PC-9 (cell line): ENCODE measurements at places on chromosomes 7 and 10. TPM values are rescaled to one million over a fixed set of nuclear protein-coding genes. Genes with fewer than 3 reads are reported as not detected.

ACSL5 gene
- 11.7 and 21.4 TPM in 2 replicates for total RNA-seq

- no peak for DNase-seq
- no peaks in the 10 kb centered on the region for H3K27me3 ChIP-seq
- H3K36me3 ChIP-seq = no peaks in the 10 kb centered on the region
- H3K4me3 ChIP-seq = no peak overlapping the region
These were observed 22.8 kb downstream of the GRID1 start for GRCh38 chr10:86343761-86344160.

DNA sequence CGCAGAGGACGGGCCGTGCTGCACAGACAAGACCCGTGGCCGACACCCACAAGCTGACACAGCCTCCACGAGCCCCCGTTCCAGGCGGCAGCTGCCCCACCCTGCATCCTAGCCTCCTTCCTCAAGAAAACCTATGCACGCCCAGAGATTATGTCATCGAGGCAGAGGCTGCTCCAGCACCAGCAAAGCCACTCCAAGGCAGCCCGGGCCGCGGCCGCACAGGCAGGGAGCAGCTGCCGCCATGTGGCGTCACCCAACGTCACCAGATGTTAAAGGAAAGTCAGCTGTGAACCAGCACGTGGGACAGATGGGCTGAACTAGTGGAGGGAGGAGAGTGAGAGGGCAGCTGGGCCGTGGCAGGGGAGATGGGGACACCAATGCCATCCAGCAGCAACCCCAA, 59.8 kb downstream of the STK32C start:
- H3K36me3 ChIP-seq = no peaks in the 10 kb centered on the region
- H3K4me1 ChIP-seq = no peaks in the 10 kb centered on the region
- no peak overlapping the region for H3K27ac ChIP-seq
- no peak overlapping the region for H3K4me3 ChIP-seq
- no peak for DNase-seq
- H3K27me3 ChIP-seq = no peaks in the 10 kb centered on the region

DNA sequence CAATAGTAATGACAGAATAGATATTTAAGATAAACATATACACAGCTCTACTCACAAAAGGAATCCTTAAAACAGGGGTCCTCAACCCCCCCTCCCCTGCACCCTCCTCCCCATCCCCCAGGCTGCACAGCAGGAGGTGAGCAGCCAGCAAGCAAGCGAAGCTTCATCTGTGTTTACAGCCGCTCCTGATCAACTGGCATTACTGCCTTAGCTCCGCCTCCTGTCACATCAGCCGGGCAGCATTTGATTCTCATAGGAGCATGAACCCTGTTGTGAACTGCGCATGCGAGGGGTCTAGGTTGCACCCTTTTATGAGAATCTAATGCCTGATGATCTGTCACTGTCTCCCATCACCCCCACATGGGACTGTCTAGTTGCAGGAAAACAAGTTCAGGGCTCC, 65.5 kb downstream of the SMURF1 start:
- no peak for DNase-seq
- no peak overlapping the region for H3K4me3 ChIP-seq
- no peaks in the 10 kb centered on the region for H3K36me3 ChIP-seq
- H3K27me3 ChIP-seq = no peaks in the 10 kb centered on the region
- no peaks in the 10 kb centered on the region; the same call in 1 of the 2 replicates for H3K4me1 ChIP-seq

DNA sequence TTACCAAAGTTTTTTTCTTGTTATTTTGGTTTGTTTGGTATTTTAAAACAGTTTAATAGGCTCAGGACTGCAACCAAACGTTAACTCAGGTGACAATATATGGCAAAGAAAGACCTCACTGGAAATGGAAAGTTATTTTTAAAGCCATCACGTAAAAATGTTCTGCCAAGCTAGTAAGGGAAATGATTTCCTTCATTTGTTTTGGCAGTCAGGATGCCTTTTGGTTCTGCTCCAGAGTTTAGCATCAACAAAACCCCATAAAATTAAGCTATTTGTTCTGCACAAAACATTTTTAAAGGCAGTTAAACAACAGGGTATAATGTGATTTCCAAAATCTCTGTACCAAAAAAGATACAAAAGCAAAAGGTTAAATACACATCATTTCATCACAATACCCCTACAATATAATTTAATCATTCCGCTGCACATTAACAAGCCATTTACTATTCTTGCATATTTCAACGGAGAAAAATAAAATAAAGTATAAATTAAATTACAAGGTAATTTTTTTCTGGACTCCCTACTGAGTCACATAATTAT, 172.4 kb downstream of the SEMA3E start:
- no peak for DNase-seq
- H3K4me1 ChIP-seq = no peaks in the 10 kb centered on the region
- no peak overlapping the region for H3K4me3 ChIP-seq
- H3K27me3 ChIP-seq = no peaks in the 10 kb centered on the region
